ENCODE measurements at places on chromosomes 12 and 14. TPM values are rescaled to one million over a fixed set of nuclear protein-coding genes. Genes with fewer than 3 reads are reported as not detected.

The ESPL1 gene
- 0.49 TPM for total RNA-seq

The GPRC5D gene
- not detected for total RNA-seq

The GDF11 gene
- total RNA-seq = 9.4 TPM

The LGR5 gene
- 1.6 TPM for total RNA-seq

The PCED1B gene
- total RNA-seq = 12.6 TPM

The SALL2 gene
- total RNA-seq = 9.2 TPM

The TAS2R42 gene
- not detected for total RNA-seq

The AACS gene
- total RNA-seq = 27.4 TPM

The GMPR2 gene
- 44.6 TPM for total RNA-seq

The IL26 gene
- total RNA-seq = not detected

The SLC10A1 gene
- total RNA-seq = not detected

The KRT81 gene
- total RNA-seq = 0.45 TPM

The SLC7A8 gene
- total RNA-seq = 20.0 TPM

The ALX1 gene
- total RNA-seq = not detected

The CIROP gene
- total RNA-seq = not detected

The CDKL1 gene
- 9.7 TPM for total RNA-seq

The TSPAN8 gene
- 1.4 TPM for total RNA-seq

Data from aorta (tissue), 5 donors.